ENCODE measurements at places on chromosomes 6 and 20.

GRCh38 chr6:107822176-107823046 lies 1.7 kb downstream of the SCML4 start:
- no peak for DNase-seq

- DNase-seq: no peak
Measured at GRCh38 chr6:41887331-41887751, 7.8 kb downstream of the USP49 start.

DNA sequence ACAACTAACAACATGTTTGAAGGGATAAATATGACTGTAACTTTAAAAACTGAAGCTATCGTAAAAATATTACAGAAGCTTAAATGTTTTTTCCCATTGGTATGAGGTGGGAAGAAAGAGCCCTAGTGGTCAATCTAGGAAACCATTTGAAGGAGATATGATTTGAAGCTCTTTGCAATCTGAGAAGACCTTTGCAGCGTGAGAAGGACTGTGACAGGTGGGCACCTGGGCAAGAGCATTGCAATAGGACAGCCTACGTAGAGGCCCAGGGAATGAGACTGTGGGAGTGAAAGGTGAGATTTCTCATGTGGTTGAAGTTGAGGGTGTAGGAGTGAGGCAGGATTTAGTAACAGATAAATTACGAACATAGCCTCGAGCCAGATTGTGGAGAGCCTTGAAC lies 108.0 kb upstream of the PDE7B start:
- no peak for DNase-seq

DNA sequence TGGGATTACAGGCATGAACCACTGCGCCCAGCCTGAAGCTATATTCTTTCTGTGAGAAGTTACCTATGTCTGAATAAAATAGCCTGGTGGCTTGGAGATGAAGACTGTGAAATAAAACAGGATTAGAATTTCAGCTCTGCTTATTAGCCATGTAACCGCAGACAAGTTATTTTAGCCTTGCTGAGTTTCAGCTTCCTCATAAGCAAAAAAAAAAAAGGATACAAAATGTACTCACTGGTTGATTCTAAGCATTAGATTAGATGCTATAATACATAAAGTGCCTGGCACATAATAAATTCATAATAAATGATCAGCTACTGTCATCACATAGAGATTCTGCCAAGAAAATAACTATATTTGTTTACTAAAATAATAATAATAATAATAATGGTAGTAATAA lies 98.8 kb downstream of the EPB41L2 start:
- no peak for DNase-seq

- no peak for DNase-seq
Measured at GRCh38 chr6:111740506-111740905, 132.7 kb downstream of the FYN start.

Data from esophagus squamous epithelium (tissue), 5 donors.